ENCODE measurements at places on chromosomes 4 and X.

DNA sequence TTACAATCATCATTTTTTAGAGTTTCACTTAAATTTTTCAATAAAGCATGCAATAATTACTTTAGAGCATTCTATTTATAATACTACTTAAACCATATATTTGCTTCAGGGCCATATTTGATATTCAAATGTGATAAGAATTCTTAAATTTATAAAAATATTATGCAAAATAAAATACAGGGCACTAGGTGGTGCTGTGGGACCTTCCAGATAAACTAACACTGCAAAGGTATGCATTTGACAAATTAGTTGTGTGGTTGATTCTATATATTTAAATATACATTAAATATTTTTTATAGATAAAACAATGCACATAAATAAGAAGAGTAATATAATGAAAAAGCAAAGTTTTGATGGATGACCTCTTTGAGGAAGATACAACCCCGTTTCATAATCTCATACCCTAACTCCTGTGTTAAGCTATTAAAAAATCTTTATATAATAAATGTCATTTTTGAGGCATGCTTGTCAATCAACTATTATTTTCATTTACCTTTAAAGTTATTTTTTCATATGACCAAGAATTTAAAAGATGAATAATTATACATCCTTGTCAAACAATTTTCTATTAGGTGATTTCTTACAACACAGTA is 128.4 kb downstream of the REELD1 start:
- no peak for DNase-seq

DNA sequence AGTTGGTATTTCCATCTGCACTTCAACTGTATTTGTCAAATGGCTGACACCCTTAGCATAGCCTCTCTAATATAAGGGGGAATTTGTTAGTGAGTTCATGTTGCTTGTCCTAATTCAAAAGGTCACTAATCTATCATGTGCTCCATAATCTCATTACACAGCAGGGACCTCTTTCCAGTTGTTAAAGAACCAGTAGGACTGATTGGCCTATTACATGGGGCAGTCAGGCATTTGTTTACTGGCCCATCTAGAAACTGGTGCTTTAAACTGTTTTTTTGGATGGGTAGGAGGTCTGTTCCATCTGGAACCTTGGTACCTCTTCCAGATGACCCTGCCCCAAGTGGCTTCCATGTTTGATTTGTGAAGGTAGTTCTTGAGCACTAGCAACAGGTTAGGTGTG is 11.4 kb downstream of the ANK2 start:
- no peak for DNase-seq

GRCh38 chr4:42541647-42542046 is 115.3 kb downstream of the ATP8A1 start:
- DNase-seq = no peak

DNA sequence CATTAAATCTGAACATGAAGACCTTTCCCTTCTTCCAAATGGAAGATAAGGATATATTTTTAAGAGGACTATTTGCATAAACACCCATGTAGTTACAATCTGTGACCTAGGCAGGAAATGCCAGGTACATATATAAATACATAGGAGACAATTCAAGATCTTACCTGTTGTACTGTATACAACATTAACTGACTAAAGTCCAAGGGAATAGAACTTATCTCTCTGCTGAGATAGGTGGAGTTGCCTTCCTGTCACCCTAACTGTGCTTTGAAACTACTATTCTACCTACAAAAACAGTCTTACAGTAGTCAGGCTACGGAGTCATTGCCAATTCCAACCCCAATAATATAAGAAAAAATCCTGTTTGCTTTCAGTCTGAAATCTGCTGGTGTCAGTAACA is 106.3 kb downstream of the CHRNA9 start:
- DNase-seq = no peak

GRCh38 chr4:101025755-101026154 is 321.6 kb downstream of the PPP3CA start:
- no peak for DNase-seq

All from stimulated activated CD8-positive, alpha-beta memory T cell treated with anti-CD3 and anti-CD28 coated beads, Interleukin-4, amount 100 ng/mL, for 4 hours (primary cell).